ENCODE measurements at places on chromosomes 7 and 10.

DNA sequence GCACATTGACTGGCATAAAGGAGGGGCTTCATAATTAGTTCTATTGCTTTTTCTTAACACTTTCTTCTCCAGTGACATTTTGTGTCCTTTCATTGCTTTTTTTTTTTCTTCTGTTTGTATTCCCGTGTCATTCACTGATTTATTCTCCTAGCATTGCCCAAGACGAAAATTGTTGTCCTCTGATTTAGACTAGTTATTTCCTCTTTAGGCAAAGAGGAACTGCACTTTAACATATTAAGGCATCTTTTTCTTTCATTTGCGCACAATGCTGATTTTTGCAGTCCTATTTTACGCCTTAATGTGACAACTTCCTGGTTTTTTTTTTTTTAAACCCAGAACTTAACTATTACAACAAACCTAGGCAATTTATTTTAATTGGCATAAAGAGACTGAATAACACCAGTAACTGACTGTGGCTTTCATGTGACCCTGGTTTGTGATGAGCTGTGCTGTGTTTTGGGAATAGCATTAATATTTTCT, 39.7 kb downstream of the ARID5B start:
- no peak for DNase-seq

DNA sequence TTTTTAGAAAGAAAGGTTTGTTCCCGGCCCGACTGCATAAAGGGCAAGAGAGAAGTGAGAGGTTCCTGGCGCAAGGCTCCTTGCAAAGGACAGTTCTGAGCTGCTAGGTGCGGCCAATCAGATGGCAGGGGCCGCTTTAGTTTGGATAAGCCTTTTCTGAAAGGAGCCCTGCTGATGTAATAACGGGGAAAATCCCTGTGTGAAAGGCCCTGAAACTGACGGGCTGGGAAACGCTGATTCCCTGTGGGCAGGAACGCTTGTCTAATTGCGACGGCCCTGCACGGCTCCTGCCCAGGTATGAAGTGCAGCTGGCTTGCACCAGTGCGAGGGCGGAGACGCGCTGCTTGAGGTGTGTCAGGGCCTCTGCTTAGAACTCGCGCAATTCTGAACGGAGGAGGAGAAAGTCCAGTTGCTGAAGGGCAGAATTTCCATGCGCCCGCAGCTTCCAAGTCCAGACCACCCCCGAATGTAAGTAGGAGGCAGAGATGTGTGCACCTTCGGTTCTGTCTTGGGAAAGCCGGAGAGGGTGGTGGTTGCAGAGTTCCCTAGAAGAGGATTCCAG, 30.5 kb downstream of the TACC2 start:
- DNase-seq: no peak

GRCh38 chr10:30494558-30494957, 60.6 kb downstream of the MAP3K8 start:
- DNase-seq: no peak

DNA sequence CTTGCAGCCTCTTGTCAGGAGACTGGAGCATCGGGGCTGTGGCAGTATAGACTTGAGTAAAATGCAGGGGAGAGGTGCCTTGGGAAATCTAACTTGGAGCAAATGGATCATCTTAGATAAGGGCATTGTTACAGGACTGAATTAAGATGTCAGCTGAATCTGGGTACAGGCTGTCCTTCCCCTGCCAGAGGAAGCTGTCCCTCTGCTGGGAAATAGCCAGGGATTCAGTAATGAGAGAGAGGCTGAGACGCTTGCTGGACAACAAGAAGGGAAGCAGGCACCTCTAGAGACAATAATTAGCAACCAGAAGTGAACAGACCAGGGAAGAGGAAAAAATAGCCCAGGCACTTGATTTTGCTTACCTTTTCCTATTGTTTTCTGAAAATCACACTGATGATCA, 20.7 kb upstream of the RAPGEF5 start:
- DNase-seq: no peak

GRCh38 chr10:18261063-18261610, 120.9 kb downstream of the CACNB2 start:
- DNase-seq: no peak

- DNase-seq: no peak
Observed at GRCh38 chr7:113119429-113119828, 1.1 kb upstream of the SMIM30 start.

DNA sequence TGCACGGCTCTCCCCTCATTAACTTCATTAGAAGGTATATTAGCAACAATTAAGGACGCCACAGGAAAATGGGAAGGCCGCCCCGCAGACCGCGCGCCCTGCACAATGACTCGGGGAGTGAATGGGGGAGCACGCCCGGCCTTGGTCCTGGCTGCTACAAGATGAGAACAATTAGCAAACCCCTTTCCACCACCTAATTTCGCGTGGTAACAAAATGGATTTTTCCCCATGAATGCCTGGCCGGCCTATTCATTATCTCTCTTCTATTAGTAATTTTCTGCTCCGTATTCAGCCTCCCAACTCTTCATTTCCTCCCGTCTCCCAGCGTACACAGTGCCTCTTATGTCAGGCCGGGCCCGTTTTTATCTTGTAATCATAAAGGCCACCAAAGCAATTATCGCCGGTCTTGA, 346.9 kb downstream of the DNAJB6 start:
- no peak for DNase-seq

DNA sequence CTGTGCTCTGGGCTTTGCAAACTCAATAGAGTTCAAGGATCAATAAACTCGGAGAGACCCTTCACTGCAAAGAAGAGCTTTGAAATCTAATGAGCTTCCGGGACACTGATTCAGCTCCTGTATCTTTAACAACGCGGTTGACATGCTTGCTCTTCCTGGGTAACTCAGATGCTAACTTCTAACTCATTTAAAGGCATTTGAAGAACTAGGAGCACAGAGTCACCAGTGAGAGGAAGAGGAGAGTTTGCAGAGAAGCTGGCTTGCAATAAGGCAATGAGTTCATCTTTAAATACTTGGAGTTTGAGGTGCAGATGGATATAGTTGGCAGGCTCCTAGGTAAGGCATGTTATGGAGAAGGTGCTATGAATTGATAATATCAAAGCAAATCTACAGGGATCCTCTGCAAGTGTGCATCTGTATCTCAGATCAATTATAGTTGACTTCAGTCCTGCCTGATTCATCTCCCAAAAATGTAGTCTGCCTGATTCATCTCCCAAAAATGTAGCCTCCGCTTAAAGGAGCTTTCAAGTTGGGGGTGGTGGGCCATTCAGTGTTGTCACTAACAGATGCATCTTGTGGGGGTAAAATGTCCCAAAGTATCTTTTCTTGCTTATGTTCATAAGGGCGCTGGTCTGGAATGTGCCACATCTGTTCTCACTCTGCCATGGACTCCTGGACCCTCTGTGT, 182.5 kb upstream of the PRSS58 start:
- DNase-seq: no peak

DNA sequence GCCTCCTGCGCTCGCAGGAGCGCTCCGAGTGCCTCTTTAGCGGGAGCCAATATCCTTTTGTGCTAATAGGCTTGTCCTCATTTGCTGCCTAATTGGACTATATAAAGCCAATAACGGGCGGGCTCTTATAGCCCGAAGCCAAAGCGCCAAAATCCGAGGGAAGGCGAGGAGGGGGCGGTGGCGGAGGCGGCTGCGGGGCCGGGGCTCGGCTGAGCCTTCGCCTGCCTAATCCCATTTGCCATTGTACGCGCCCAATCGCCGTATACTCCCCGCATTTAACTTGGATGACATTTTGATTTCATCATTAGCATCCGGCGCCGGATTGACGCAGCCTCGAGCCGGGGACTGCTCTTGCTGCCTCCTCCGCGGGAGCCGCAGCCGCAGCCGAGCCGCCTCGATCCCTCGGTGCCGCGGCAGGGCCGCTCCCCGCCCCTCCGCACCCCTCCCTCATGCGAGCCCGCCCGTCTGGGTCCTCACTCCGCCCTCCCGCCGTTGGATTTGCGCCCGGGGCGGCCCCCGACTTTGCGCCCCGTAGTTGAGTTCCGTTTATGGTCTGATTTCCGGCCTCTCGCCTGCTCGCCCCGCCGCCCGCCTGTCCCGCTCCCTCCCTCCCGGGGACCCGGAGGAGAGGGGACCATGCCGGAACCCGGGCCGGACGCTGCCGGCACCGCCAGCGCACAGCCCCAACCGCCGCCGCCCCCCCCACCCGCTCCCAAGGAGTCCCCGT, at the start of gene HMX3:
TSS of gene HMX3 (plus strand) at position 556 of the 727 bp plus-strand sequence. CDS start at position 637, 81 bp downstream.
- no peak for DNase-seq

- no peak for DNase-seq
Observed at GRCh38 chr7:20786779-20787659, at the start of gene SP8. Gene SP8 (minus strand): TSS chr7:20786886. CDS start chr7:20786798, 88 bp downstream.

GRCh38 chr10:62580396-62580795, 206.2 kb downstream of the ZNF365 start:
- no peak for DNase-seq

- DNase-seq: no peak
Observed at GRCh38 chr10:78907551-78908211, 161.1 kb upstream of the ZMIZ1 start.

- no peak for DNase-seq
Observed at GRCh38 chr10:71811351-71811750, 38.0 kb upstream of the VSIR start.

DNA sequence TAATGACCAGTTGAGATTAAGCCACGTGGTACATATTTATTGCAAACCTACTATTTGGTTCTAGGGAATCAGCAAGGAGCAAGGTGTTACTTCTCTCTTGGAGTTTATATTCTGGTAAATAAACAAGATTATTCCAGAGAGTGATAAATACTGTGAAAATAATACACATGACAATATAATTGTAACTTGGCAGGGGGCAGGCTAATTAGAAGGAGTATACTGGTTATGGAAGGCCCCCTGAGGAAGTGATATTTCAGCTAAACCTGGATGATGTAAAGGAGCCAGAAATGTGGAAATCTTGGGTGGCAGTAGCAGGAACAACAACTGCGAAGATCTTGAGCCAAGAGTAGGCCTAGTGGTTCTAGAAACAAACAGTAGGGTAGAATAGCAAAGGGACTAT, 111.8 kb downstream of the SDK1 start:
- no peak for DNase-seq

DNA sequence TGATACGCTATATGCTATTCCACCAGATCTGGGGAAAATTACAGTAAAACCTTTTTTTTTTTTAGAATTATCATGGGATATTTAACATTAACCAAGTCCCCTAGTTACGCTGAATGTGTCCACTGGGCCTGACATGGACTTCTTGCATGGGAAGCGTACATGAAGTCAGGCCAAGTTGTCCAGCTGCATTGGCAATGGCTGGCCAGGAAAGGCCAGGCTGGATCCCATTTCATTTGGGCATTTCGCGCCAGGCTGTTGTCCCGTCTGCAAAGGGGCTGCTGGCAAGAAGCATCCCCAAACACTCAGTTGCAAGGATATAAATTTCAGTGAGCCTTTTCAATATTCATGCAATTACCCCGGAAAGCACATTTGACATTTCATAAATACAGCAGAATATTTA, 933.3 kb downstream of the GRID1 start:
- DNase-seq: no peak

GRCh38 chr10:23361665-23362064, 17.1 kb upstream of the C10orf67 start:
- DNase-seq: no peak

DNA sequence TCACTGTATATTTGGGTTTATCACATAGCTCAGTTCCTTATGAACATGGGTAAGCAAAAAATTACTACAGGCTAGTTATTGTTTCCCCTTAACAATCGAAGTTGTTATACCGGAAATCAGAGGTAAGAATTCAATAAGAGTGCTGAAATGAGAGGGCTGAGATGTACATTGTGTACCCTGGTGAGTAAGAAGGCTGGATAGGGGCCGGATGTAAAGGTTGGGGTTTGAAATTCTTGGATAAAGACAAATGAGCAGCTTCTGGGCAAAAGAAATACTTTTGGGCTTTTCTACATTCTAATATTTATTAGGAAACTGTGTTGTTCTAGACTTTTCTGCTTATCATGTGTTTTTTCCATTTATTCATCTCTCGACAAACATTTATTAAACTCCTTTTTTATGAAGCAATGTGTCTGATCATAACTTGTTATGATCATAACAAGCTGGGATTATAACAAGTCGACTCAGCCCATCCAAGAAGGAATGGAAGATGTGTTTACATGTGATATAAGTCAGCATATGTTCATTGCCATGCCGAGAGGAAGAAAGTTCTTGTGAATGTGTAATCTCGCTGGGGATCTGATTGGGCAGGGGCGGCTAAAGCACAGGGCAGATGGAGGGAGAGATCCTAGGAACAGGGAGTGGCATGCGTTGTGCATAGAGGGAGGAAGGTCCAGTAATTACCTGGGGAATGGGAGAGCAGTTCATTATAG, 155.3 kb downstream of the PLXDC2 start:
- no peak for DNase-seq

DNA sequence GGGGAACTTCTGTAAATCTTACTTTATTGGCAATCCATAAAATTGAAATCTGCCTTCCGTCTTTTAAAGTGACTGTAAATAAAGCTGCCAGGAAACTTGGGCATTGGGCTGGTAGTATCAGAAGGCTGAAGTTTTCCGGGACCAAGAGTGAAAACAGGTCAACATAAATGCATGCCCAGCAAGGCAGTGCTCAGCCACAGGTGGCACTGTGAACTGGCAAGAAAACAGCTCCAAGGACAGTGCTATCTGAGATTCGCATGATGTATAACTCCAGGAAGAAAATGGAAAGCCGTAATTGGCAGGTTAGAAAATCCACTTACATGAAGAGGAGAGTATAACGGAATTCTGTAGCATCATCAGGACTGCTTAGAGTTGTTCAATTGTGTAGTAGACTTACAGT, 1.9 kb upstream of the INSYN2A start:
- no peak for DNase-seq

DNA sequence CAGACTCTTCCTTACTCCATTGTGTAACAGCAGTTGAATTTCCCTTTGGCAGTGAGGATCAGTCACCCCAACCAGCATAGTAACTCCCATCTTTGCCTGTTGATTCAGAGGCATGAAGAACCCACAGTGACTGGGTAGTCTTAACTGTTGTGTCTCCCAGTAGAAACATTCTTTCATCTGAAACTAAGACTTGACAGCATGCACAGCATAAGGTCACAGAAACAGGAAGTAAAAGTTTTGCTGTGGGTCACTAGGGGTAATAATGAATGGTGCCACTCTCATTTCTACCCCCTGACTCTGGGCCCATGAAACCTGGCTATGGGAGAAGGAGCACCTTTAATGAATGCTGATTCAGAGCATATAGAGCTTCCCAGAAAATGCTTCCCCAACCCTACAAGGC, 8.3 kb upstream of the FRMPD2 start:
- DNase-seq: no peak

All from cortex of kidney (tissue), 1 donor.